CD4-positive, alpha-beta T cell treated with Interleukin-6 at 100 ng/mL for 8 hours (primary cell): ENCODE measurements at places on chromosomes 3 and 15.

DNA sequence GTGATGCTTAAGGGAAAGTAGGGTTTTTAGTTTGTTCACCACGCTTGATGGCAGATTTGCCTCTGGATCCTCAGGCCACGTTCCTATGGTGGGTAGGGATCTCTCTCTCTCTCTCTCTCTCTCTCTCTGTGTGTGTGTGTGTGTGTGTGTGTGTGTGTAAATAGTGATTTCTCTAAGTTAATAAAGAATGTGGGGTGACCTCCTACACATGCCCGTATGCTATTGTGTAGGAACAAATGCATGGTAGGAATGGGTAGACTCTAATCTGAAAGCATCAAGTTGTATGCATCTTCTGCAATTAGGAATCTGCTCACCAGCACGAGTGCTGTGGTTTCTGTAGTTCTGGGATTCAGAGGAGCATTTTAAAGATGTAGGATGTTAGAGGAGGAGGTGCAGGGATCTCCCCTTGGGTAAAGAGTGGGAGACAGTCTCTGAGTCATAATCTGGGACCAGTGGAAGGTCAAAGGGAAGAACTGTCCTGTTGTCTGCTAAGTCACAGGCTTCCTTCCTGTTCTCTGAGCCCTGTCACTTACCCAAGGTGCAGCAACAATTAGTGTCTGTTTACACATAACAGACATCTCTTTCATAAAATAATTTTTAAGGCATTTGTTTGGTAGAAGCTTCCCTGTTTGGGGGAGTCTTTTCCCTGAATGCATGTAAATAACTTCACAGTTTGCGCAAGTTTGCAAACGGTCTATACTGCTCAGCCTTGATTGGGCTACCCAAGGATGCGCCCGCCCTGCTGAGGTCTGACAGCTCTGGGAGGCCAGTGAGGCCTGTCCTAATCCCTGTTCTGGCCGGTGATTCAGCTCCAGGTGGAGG lies 139.8 kb downstream of the IGF1R start:
- DNase-seq: no peak

- DNase-seq: no peak
Observed at GRCh38 chr3:87410110-87410509, 133.7 kb upstream of the POU1F1 start.

GRCh38 chr15:70853318-70853972 lies 512 bp downstream of the LARP6 start:
- no peak for DNase-seq

DNA sequence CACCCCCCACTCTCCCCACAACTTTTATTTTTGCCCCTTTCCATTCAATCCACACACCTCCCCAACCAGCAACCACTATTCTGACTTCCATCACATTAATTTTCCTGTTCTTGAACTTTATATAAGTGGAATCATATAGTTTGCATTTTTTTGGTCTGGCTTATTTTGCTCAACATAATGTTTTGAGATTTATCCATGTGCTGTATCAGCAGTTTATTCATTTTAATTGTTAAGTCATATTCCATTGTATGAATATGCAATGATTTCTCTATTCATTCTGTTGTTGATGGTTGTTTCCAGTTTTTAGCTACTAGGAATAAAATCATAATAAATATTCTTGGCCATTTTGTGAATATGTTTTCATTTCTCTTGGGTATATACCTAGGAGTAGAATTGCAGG lies 5.8 kb upstream of the SCAMP5 start:
- no peak for DNase-seq

DNA sequence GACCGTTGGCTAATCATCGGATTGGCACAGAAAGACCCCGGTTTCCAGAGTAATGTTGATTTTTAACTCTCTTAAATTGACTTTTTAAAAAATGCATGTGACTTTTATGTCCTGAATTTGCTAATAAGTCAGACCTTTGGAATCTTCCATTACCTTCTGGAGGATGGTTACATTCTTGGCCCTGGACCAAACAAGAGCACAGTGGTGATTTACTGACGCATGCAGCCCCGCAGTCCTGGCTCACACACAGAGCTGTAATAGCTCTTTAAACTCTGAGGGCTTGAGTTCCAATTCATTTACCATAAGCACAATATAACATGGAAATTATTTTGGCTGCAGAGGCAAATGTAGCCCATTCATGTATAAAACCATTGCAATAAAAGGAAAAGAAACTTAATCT lies 25.1 kb downstream of the SOX14 start:
- no peak for DNase-seq

- no peak for DNase-seq
Observed at GRCh38 chr3:119301662-119302061, 7.5 kb downstream of the ARHGAP31 start.

DNA sequence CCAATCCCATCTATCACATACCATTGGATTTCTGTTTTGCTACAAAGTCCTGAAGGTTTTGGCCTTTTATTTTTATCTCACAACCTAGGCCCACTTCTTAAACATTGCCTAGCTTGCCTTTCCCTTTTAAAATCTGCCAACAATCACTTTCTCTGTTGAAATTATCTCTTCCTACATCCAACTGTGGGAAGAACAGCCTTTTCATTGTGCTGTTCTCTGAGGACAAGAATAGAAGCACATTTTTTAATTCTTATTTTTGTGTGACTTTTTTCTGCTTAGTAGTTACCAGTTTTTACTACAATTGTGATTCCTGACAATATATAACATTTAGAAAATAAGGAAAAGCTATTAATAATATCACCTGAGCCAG lies 159.2 kb downstream of the CNTN6 start:
- DNase-seq: no peak

GRCh38 chr3:189744235-189744634 lies 113.0 kb downstream of the TP63 start:
- DNase-seq: no peak

GRCh38 chr3:124373524-124373923 lies 356.7 kb upstream of the UMPS start:
- DNase-seq: no peak

GRCh38 chr3:140343211-140344081 lies 334.4 kb upstream of the TRIM42 start:
- no peak for DNase-seq

DNA sequence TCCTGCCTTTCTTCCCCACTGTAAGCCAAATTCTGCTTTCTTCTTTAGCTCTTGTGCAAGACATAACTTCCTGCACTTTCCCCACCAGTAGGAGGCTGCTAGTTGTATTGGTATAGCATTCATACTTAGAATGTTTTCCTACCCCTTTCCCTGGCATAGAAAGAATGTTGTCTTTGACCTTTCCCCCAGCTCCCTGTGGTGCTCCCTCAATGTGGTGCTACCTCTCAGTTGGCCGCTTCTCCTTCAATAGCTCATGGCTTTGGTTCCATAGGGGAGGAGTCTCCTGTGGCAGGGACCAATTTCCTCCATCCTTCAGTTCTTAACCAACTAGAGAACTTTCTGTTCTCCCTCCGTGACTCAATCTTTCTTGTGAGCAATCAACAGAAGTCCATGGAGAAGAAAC lies 67.5 kb upstream of the AKAP13 start:
- DNase-seq: no peak

DNA sequence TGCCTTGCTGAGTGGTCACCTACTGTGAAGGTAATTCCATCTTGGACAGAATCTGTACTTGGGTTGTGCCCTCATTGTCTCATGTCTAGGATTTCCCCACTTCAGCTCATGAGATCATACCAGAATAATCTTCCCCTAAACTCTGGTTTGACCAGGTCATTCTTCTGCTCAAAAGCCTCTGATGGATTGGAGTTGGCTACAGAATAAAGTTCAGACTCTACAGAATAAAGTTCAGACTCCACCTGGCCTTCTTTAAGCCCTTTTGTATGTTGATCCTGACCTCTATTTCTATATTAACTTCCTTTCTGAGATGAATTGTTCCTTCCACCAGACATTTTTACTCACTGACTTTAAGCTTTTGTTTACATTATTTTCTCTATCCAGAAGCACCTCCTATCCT lies 6.4 kb upstream of the GLCE start:
- no peak for DNase-seq

- DNase-seq: no peak
Observed at GRCh38 chr3:154753101-154753500, 323.1 kb upstream of the GPR149 start.

- DNase-seq: no peak
Observed at GRCh38 chr15:62653122-62653521, 389.4 kb upstream of the TPM1 start.

- DNase-seq: no peak
Observed at GRCh38 chr15:31389576-31389975, 62.9 kb downstream of the KLF13 start.

- peak; percentile 12 for DNase-seq
Observed at GRCh38 chr3:157618075-157618760, 115.0 kb upstream of the VEPH1 start.

DNA sequence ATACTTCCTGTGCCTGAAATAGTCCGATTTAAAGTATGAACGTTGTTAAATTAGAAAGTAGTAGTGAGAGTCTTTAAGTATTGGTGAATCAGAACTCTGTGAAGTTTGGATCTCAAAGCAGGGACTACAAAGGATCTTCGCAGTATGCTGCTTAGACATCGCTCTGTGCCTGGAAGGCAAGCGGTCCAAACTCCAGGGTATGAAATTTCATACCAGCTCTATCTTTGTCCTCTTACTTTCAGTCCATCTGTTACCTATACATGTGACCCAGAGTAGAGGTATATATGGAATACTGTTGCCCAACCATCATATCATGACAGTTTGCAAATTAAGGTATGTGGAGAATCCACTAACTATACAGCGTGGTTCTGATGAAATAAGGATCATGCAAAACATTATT lies 34.5 kb downstream of the VPS8 start:
- DNase-seq: no peak

DNA sequence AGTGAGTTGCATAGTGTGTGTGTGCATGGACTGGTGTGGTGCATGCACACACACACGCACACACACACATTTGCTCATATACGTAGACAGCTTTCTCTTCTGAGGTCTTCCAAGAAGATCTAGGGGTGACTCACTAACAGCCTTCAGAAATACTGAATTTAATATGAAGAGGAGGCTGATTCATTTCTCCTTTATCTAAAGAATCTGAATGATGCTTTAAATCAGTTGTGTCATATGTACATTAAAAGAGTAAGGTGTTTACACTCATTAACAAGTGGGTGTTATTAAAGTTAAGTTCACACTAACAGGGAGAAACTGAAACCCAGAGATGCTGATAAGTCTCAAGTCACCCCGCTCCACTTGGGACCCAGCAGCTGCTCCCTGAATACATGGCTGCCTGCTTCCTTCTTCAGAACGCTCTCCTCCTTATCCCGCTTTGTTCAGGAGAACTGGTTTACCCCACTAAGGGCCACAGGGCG lies 22.0 kb downstream of the TMPRSS7 start:
- no peak for DNase-seq

DNA sequence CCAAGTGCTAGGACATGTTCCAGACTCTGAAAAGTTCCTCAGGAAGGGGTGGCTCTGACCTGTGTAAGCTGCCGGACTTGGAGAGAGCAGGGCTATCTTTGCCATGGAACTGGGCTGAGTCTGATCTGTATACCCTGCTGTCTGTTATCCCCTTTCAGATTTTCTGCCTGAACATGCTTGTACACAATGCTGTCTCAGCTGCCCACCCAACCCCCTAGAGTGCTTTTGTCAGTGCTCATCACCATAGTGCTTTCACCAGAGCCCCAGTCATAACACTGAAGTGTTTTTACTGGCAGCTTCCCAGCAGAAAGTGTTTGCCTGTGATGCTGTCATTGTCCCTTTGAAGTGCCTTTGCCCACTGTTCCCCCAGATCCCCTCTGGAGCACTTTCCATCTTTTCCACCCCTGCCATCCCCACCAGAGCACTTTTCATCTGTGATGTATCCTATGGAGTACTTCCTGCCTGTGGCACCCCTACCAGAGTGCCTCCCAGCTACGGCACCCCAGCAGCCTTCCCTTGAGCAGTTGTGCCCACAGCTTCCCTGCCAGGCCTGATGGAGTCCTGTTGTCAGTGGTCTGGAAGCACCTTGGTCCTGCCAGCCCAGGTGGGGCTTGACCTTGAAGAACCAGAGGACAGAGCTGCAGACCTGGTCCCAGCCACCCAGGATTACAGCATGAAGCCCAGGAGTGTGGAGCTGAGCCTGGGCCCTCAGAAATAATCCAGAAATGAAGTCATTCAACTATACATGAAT lies 397.7 kb downstream of the DIPK2A start:
- DNase-seq: no peak

DNA sequence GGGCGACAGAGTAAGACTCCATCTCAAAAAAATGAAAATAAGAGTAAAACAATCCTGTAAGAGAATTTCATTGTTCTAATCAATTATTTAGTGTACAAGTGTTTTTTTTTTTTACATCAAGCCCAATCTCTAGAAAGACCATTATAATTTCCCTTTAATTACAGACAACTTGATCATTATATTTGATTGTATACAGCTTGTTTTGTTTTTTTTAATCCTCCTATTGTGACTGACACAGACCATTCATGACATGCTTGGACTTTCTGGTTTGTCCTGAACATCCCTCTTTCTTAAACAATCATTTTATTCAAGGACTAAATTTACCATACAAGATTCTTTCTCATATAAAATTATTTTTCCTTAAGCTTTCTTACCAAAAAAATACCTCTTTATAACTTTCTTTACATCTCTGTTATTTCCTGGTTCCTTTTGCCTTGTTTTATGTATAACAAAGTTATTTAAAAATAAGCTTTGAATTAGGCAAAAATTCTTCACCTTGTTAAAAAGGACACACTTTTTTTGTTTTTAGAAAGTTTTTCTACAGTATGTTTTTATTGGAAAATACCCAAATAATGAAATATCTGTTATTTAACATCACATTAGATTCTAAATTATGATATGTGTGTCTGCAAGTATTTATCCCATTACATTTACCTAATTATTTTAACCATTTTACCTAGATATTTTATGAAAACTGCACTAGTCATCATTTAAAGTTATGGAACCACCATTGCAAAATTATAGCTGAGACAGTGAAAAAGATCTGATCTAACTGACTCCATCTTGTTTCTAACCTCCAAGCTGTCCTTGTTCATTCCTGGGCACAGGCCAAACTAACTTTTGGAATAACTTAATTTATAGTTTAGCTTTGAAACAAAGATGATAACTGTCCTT lies 26.1 kb upstream of the GFM1 start:
- no peak for DNase-seq

- no peak for DNase-seq
Observed at GRCh38 chr3:94961423-94962100, 898.7 kb downstream of the NSUN3 start.

- DNase-seq: peak; percentile 17
Observed at GRCh38 chr3:47370887-47371697, 9.7 kb upstream of the PTPN23 start.

- no peak for DNase-seq
Observed at GRCh38 chr3:131223373-131224289, 157.9 kb upstream of the NUDT16 start.

DNA sequence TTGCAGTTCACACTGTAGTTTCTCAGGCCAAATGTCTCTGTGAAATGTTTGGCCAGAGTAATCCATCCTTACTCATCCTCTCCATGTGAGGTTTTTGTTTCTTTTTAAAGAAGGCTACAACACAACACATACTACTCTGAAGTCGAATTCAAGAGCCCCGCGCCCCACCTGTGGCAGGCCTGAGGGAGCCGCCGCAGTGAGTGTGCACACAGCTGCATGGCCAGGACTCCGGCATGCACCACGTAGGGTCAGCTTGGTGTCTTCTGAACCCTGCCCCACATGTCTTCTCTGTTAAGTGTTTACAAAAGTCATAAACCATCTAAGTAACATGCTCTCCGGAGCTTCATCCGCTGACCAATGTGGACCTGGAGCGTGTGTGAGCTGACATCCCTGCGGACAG lies 58.7 kb downstream of the PGPEP1L start:
- DNase-seq: no peak
